ENCODE measurements at places on chromosomes 16 and 17. TPM values are rescaled to one million over a fixed set of nuclear protein-coding genes. Genes with fewer than 3 reads are reported as not detected.

DNA sequence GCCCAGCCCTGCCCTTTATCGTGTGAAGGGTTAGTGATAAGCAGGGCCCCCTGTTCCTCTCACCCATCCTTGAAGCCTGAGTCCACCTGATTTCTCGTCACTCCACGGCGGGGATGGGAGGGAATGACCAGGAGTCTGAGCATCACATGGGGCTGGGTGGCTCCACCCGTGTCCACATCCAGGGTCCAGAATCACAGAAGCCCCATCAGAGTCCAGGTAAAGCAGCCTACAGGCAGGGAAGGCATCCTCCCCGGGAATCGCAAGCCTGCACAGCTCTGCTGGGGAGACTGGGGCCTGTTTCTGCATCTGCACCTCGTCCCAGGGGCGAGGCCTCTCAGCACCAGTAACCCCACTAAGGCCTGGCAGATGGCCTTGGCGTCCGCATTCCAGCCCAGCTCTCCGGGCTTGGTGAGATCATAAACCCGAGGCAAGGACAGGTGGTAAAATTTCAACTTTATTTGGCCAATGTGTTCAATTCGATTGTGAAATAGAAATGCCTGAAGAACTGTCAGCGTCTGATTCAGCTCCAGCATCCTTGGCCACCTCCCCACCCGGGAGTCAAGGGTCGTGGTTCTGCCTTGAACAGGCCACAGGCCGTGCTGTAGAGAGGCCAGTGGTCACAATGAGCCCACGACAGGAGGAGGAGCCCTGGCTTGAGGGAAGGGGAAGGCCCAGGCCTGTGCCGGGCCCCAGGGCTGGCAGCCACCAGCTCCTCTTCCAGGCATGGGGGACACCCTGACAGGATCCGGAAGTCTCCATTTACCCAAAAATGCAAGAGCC, 8.1 kb upstream of the PPP1R27 start:
- DNase-seq: no peak

The CD300LB gene
- not detected for polyA plus RNA-seq

DNA sequence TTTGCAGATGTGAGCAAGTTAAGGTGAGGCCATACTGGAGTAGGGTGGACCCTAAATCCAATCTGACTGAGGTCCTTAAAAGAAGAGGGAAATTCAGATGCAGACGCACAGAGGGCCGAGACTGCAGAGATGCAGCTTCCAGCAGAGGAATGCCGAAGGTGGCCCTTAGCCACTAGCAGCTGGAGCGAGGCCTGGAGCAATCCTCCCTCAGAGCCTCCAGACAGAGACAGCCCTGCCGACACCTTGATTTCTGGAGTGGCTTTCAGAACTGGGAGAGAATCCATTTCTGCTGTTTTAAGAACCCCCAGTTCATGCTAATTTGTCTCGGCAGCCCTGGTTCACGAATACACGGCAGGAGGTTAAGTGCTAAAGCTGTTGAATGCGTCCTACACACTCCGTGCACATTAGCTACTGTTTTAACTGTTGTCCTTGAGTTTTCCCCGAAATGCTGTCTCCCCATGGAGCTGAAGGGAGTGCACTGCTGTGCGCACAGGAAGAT, 135.5 kb downstream of the IRF8 start:
- DNase-seq: no peak

The TBC1D3B gene
- polyA plus RNA-seq: 1.6 TPM

The ABCC3 gene
- polyA plus RNA-seq: 6.6 TPM

- DNase-seq: peak; percentile 69
These were observed 138.0 kb downstream of the NLK start for GRCh38 chr17:28180449-28180848.

- no peak for DNase-seq
These were observed 271.6 kb upstream of the TNRC6C start for GRCh38 chr17:77686903-77687302.

The DOC2A gene
- 0.50 TPM for polyA plus RNA-seq

The EIF3C gene
- polyA plus RNA-seq: 260 TPM

DNA sequence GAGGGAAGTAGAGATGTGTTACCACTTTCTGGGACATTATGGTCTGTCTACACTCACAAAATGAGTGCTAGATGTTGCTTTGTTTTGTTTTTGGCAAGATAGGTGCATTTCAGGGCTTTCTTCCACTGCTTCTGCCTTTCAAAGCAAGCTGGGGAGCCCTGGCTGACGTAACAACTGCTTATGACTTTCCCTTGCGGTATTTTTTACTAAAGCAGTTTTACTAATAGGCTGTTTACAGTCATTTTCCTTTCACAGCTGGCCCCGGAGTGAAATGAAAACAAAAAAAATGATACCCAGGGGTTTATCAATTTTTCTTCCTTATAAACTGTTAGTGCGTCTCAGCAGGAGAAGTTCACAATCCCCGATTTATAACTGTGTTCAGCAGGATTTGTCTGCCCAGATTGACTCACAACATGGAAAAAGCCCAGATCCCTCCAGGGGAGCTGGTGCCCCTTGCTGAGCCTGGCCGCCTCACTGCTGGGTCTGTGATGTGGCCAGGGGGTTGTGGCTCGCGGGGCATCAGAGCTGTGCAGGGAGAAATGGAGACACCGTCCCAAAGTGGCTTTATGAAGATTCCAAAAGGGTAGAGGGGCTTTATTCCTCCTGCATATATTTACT, 184.4 kb upstream of the HS3ST3A1 start:
- peak; percentile 76 for DNase-seq

DNA sequence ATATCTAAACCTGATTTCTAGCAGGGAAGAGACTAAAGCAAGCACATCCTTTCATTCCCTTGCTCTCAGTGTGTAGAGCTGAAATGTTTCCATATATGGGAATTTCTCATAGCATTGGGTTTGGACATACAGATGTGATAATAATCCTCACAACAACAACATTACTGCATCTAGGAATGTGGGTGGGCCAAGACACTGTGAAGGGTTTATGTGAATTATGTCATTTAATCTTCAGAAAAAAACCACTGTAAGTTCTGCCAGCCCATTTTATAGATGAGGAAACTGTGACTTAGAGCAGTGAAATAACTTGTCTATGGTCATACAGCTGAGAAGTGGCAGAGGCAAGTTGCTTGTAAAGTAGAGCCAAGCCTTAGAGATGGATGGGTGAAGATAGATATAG, 5.2 kb downstream of the OMG start:
- DNase-seq: peak; percentile 14

GRCh38 chr17:31540602-31541307, 149.3 kb downstream of the RAB11FIP4 start:
- DNase-seq: no peak

- DNase-seq: no peak
These were observed 96.2 kb downstream of the PGS1 start for GRCh38 chr17:78474614-78475146.

The CHD9NB gene
- 1.2 TPM for polyA plus RNA-seq
